Activated T-helper 2 cell treated with anti-CD3 and anti-CD28 coated beads, Interferon-gamma antibody, Interleukin-2, Interleukin-4, amounts not matched to agents 10 μg/mL and 5 μg/mL and 100 μg/mL, durations not matched to agents 14 hours and 24 hours and 36 hours (primary cell): ENCODE measurements at places on chromosomes 5 and 9.

- no peak for DNase-seq
These were observed 115.1 kb upstream of the LPCAT1 start for GRCh38 chr5:1638658-1639400.

DNA sequence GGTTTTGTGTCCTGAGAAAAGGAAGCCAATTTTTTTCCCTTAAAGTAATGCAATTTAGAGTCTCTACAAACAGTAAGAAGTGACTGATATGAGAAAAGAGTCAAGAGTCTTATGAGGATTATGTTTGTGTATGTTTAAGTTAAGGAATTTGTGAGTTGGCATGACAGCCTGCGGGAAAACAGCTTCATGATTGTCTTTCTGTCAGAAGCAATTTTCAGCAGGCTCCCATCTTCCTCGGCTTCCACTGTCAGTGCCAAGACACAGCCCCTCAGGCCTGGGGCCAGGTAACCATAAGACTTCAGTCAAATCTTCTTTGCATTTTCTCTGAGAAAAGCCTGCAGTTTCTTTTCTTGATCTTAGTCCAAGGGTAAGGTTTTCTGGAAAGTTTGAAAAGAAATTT lies 17.0 kb upstream of the SELENOP start:
- no peak for DNase-seq

DNA sequence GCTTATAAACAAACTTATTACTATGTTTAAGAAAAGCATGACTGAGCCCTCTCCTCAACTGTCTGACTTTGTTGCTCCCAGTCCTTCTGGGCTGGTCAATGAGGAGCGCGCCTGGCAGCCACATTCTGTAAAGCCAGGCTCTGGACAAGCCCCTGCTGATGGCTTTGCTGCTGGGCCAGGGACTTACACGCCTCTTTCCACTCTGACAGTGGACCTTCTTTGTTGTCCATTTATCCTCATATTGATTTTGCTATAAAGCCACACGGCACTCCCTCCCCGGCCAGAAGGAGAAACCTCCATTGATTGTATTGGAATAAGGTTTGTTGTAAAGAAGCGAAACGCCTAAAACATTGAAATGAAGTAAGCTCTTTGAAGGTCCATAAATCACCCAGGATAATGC lies 50.6 kb downstream of the C5orf15 start:
- no peak for DNase-seq

DNA sequence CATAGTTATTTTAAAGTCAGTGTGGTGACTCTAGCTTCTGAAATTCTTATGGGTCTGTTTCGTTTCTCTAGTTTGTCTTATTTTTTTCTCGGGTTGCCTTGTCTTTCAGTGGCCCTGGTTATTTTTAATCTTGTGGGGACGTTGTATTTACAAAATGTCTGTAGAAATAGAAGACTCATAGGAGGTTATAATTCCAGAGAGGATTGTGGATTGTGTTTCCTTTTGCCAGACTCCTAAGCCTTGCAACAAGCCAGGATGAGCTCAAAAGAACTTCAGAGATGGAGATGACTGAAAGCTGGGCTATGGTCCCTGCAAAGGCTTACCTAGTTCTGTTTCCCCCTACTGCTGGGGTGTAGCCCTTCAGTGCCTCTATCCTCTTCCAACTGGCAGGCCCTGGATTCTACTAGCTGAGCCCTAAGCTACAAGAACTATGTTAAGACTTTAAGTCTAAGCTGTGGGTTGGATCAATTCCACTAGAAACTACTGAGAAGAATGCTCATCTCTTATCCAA lies 32.2 kb upstream of the LECT2 start:
- no peak for DNase-seq

- DNase-seq, result no peak
These were observed 4.2 kb upstream of the UNC5A start for GRCh38 chr5:176806137-176806536.

- no peak for DNase-seq
These were observed 52.2 kb downstream of the MTAP start for GRCh38 chr9:21854594-21854993.

DNA sequence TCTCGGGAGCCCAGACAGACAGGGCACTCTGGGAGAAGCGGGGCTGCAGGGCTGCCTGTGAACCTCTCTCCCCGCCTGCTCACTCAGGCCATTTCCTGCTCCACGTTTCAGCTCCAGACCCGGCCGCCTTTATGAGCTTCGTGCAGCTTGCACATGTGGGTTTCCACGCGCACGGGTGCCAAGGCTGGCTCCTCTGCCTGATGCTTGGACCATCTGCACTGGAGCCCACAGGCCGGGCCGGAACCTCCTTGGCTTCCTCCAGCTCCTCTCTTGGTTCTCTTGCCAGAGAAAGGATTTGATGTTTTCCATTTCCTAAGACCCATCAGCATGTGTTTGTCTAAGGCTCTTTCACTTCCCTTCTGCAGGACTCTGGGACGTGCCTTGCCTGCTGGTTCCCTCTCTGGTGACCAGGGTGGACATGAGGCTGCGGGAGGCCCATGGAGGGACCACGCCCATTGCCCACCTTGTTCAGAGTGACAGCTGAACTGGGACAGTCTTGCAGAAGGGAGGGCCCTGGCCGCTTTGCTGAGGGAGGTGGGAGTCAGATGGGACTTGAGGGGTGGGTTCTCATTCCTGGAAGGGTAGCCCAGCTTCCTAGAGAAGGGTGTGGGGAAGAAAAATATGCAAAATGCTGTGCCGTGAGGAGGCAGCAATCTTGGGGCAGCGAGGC lies 23.3 kb upstream of the COL5A1 start:
- DNase-seq, result no peak

DNA sequence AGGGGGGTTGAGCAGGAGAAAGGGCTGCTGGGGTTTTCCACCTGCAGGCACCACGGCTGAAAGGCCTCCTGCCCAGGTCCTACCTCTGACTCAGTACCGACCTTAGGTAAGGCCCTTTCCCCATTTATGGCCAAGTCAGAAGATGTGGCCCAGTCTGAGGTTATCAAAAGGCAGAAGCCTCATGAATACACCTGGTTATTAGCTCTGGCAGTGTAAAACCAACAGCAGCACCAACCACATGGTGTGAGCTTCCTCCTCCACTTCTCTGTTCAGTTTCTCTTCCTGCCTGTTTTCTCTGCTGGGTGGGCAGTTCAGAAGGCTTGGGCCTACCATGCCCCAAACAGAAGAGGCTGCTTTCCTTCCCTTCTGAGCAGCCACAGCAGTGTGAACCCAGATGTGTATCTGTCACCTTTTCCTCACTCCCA lies 86.9 kb downstream of the UGCG start:
- DNase-seq, result no peak
